ENCODE measurements at places on chromosomes 1 and 21.

- DNase-seq: no peak
Measured at GRCh38 chr1:39759436-39759726, 11.8 kb downstream of the OXCT2 start.

DNA sequence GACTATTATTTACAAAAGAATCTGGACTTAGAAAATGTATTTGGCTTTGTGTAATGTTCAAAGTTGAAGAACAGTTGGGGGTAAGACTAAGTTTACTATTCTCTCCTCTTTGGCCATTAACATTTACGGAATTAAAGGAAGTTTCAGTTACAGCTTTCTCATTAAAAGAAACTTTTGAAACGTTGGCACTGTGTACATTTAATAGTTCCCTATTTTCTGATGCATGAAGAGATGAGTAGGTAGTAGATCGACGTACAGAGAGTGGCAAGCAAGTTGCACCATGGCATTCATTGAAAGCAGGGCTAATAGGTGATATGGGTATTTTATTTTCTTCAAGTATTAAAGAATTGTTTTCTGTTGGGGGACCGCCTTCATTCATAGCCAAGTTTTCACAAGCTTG lies 3.2 kb downstream of the ASPM start:
- DNase-seq: no peak

DNA sequence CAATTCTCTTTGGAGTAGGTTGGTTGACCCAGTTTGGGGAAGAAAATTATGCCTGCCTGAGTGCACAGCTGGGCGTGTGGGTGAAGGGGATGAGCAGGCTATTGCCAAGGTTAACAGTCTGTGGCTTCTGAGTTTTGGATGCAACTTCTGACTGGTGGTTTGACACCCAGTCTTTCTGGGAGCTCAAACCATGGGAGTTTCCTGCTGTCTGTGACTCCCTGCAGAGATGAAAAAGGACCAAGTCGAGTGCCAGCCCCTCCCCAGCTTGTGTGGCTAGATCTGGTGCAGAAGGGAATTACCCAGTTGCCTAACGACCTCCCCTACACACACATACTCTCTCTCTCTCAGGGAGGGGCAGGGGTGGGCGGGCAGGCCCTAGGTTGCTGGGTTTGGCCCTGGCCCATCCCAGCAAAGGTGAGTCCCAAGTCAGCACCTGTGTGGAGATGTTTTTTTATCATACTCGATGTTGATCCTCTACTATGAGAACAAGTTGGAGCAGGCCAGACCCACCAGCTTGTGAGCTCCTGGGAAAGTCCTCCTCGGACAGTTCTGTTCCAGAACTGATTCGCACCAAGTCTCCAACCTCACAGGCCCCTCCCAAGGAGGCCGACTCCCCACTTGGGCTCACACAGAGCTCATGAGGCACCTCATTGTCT lies 28.2 kb downstream of the PKP1 start:
- DNase-seq: peak; percentile 22

GRCh38 chr1:92306020-92306419 lies 7.2 kb downstream of the RPAP2 start:
- no peak for DNase-seq

- DNase-seq: no peak
Measured at GRCh38 chr1:66931590-66931989, 6.8 kb downstream of the MIER1 start.

DNA sequence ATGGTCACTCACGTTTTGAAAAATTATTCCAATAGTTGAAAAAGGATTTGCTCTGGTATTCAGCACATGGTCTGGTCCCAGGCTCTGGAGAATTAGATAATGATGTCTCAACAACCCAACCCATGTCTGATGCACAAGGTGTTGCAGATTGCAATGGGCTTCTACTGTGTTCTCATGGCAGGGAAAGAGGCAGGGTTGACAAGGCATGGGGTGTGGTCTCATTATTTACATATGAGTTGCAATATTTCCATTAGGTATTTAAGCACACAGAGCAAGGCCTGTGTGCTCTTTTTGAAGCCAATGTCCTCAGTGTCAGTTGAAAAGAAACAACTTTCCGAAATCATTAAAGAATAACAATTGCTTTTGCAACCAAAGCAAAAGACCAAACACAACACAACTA lies 381.9 kb upstream of the PBX1 start:
- DNase-seq: no peak

DNA sequence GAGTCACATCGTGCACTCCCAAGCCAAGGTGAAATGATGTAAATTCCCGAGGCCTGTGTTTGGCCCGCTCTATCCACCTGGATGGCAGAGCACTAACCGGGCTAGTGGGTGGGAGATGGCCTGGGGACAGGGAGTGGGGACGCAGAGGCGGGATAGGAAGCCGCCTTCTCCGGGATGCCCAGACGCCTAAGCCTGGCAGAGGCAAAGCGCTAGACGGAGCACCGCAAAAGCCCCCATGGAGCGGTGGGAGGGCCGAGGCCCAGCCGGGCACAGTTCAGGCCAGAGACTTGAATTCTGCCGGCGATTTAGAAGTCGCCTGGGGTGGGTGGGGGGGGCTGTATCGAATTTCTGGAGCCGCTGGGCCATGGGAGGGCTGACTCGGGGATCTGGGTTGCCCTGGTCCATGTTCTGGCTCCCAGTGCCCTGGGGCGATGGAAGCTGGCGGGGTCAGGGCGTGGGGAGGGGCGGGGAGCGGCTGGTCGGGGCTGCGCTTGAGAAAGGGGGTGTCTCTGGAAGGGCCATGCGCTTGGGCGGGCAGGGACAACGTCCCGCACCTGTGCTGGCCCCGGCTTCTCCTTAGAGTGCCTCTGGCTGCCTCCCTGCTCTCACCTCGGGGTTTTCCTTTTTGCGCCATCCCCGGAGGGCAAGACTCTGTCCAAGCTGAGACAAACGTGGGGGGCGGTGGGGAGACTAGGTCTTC lies 28.0 kb downstream of the KIAA2013 start:
- DNase-seq: no peak

DNA sequence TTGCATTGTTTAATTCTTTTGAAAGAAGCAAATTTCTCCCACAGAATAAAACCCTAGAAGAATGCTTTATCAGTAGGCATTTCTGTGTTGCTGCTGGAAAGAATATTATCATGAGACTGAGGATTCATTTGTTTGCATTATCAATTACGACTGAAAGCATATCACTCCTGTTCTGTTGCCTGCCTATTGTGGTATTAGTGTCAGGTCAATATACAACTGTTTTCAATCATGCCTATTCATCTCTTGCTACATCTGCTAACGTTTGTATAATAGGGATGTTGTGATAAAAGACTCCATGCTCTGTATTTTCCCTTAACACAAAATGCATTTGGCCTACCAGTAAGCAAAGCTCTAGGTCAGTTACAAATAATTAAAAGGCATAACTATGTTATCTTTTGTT lies 221.5 kb downstream of the PTPRC start:
- no peak for DNase-seq

DNA sequence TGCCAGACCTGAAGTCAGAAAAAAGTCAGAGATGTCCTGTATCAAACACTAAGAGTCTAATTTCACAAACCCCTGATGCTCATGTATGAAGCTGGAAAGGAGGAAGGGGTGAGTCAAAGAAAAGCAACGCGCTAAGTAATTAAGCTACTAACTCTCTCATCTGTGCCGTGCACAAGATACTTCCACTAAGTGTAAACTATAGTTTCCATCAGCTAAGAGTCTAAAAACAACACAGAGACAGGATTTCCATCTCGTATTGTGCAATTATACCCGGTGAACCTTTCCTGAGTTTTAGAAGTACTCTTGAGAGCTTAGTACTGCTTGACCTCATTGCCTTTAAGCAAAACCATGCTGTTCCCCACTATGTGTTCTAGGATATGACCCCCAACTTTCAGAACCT lies 19.0 kb downstream of the DNALI1 start:
- DNase-seq: no peak

GRCh38 chr1:230540421-230541155 lies 101.7 kb upstream of the COG2 start:
- DNase-seq: no peak

DNA sequence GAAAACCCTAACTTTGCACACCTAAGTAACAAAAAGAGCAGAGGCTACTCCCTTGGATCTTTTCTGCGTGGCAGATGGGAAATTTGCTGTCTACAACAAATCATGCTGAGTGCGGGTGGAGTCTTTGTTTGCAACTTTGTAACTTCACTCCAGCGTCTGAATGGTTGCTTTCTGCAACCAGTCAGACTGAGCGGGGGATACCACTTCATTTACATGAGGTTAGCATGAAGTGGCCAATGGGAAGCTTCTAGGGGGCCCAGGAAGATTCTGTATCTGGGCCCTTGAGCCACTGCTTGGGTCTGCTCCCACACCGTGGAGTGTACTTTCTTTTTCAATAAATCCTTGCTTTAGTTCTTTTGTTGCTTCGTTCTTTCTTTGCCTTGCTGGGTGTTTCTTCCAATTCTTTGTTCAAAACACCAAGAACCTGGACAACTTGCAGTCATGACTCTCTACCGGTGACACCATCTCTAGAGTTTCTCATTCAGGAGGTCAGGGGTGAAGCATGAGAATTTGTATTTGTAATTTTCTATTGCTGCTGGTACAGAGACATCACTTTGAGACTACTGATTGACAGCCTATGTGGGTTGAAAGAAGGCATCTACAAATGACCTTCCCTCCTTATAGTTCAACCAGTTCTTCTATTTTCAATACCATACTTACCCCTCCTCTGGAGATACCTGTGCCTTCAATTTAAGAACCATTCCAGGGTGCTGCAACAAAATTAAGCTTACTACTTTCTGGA lies 55.8 kb upstream of the RC3H1 start:
- no peak for DNase-seq

- DNase-seq: no peak
Measured at GRCh38 chr21:40766381-40766780, 80.6 kb downstream of the DSCAM start.

DNA sequence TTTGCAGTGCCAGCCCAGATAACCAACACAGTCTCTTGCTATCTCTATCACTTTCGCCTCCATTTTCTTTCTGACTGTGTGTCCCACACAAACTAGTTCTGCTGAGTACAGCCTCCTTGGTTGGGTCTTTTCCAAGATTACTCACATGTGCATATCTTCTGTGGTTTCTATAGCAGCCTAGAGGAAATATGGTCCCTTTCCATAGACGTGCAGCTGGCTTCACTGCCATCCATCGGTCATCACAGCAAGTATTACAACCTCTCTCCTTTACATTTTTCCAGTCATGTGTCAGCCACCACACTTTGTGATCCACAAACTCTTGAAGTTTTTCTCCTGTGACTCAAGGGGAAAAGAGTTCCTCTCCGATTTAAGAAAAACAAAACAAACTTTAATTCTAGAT lies 893.4 kb upstream of the ADGRL4 start:
- DNase-seq: no peak

DNA sequence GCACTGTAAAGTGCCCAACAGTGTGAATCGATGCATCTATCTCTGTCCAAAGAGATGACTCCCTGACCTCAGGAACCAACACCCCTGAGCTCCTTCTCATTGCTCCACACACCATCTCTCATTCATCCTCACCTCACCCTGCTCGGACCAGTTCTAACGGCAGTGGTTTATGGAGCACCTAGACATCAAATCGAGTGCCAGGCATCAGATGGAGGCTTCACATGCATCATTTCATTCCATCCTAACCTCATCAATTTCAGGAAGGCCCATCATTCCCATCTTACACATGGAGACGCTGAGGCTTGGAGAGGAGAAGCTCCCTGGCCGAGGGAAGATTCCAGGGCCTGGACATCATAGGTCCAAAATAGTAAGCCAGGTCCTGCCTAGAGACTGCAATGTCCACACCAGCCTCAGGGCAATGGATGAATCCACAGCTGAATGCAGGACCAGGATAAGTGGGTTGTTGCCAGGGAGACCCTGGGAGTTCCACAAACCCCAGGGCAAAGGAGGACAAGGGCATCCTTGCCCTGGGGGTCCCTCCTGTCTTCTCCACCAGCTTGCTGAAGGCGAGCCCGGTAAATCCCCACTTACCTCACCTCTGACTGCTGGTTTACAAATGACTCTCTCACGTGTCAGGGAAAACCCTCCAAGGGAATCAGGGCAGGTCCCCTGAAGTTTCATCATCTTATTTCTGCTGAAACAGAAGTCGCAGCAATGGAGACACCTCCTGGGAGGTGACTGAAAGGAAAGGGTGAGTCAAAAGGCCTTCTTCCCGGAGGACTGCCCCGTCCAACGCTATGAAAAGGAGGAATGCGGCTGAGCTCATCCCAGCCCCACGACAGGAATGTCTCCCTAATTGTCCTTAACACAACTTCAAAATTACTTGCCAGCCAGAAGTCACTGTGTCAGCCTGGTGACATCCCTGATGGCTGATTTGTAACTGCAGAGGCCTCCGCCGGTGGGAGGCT lies 9.0 kb upstream of the IFFO2 start:
- no peak for DNase-seq

- no peak for DNase-seq
Measured at GRCh38 chr1:36093929-36094328, 5.2 kb downstream of the ADPRS start.

GRCh38 chr1:16491056-16491675 lies 22.9 kb downstream of the RNU1-1 start:
- DNase-seq: no peak

DNA sequence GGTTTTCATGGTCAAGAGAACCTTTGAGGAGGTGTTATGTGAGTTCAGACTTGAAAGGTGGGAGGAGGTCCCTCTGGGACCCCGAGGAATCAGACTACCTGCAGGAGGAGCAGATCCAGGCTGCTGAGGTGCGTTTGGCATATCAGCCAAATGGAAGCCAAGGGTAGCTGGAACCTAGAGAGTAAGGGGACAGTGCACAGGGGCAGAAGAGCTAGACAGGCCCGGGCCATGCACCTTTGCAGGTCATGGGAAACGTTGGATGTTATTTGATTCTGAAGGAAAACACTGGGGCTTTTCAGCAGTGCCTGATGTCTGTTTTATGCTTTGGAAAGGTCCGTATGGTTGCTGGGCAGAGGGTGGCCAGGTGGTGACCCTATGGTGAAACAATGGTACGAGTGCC lies 169.2 kb downstream of the PGBD5 start:
- no peak for DNase-seq

DNA sequence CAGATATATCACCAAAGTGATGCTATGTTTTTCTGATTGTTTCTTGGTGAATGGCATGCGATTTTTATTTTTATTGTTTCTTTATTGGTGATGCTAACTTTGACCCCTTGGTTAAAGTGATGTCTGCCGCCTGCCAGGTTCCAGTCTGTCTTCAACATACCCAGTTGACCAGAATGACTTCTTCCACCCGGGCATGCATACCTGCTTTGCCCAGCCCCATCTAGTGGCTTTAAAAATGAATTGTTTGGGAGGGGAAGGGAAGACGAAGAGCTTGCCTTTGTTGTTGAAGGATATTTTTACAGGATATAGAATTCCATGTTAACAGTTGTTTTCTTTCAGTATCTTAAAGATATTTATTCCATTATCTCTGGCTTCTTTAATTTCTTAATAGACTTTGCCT lies 65.1 kb downstream of the ATG4C start:
- DNase-seq: no peak

GRCh38 chr21:32949701-32950100 lies 76.0 kb upstream of the OLIG2 start:
- no peak for DNase-seq

DNA sequence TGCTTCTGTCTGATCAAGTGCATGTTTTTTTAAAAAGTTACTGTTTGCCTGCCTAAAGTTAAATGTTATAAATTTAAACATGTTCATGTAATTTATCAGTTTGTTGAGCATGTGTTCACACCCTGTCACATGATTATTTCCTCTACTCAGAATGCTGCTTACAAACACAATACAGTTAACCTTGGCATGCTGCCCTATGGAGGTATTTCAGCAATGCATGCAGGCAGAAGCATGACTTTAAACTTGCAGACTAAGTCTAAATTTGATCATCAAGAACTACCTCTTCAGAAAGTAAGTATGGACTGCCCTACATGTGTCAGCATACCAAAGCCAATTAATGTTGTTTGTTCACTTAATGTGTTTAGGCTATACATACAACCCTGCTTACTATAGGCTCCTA lies 161.6 kb downstream of the LRRC40 start:
- DNase-seq: no peak

GRCh38 chr1:9561429-9561828 lies 22.2 kb downstream of the SLC25A33 start:
- no peak for DNase-seq
